ENCODE measurements at places on chromosomes 6 and 20. TPM values are rescaled to one million over a fixed set of nuclear protein-coding genes. Genes with fewer than 3 reads are reported as not detected.

The DNMT3B gene
- polyA plus RNA-seq: 0.82 TPM

The ZNF165 gene
- 5.4 TPM for polyA plus RNA-seq

The SDHAF4 gene
- 14.8 TPM for polyA plus RNA-seq

The RCAN2 gene
- polyA plus RNA-seq: 0.06 TPM

GRCh38 chr6:80939898-80940297, 812.6 kb downstream of the TENT5A start:
- no peak overlapping the region for H3K27ac ChIP-seq
- no peak overlapping the region for H3K4me3 ChIP-seq
- no peak for DNase-seq
- no peaks in the 10 kb centered on the region for H3K36me3 ChIP-seq

GRCh38 chr6:39204646-39205244, 24.5 kb downstream of the KCNK5 start:
- H3K27me3 ChIP-seq: no peaks in the 10 kb centered on the region
- H3K4me1 ChIP-seq: peaks cover 6% of the 10 kb centered on the region
- no peak overlapping the region for H3K27ac ChIP-seq

DNA sequence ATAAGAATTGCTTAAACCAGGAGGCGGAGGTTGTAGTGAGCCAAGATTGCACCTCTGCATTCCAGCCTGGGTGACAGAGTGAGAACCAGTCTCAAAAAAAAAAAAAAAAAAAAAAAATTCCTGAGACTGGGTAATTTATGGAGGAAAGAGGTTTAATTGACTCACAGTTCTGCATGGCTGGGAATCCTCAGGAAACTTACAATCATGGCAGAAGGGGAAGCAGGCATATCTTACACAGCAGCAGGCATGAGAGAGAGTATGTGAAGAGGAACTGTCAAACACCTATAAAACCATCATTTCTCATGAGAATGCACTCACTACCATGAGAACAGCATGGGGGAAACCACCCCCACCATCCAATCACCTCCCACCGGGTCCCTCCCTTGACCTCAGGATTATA, 1.8 kb upstream of the FKBP1A start:
- no peak overlapping the region for H3K27ac ChIP-seq
- no peak overlapping the region for H3K4me3 ChIP-seq
- peaks cover 12% of the 10 kb centered on the region for H3K4me1 ChIP-seq
- H3K27me3 ChIP-seq: no peaks in the 10 kb centered on the region
- DNase-seq: no peak

- no peak for DNase-seq
- no peak overlapping the region for H3K4me3 ChIP-seq
- no peaks in the 10 kb centered on the region for H3K27me3 ChIP-seq
- H3K27ac ChIP-seq: no peak overlapping the region
- H3K4me1 ChIP-seq: peaks cover 9% of the 10 kb centered on the region
Observed at GRCh38 chr6:439641-440167, 48.2 kb downstream of the IRF4 start.

- H3K4me3 ChIP-seq: no peak overlapping the region
- no peak for DNase-seq
- no peaks in the 10 kb centered on the region for H3K4me1 ChIP-seq
- no peaks in the 10 kb centered on the region for H3K36me3 ChIP-seq
Observed at GRCh38 chr6:43915986-43916923, 146.2 kb downstream of the VEGFA start.

- no peaks in the 10 kb centered on the region for H3K4me1 ChIP-seq
- H3K27me3 ChIP-seq: no peaks in the 10 kb centered on the region
- no peak overlapping the region for H3K4me3 ChIP-seq
- no peak for DNase-seq
- no peaks in the 10 kb centered on the region for H3K36me3 ChIP-seq
Observed at GRCh38 chr6:68211242-68211795, 423.8 kb upstream of the ADGRB3 start.

DNA sequence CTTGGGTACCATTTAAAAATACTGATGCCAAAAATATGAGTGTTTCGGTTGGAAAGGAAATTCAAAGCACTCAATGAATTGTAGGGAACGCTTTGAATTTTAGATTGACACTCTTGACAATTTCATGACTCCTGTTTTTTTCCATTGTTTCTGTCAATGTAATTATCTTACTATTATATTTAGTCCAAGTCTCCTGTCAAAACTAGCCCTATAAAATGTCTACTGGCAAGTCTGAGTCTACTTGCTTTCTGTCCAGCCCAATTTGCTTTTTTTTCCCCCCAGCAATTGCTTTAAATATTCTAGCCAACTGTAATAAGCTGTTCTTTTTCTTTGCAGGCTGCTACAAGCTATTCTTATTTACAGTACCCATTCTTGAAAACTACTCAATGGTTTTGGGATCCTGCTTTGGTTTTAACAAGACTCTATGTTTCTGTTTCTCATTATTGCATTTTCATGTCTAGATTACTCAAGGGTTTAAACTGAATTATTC, 1103.9 kb upstream of the GJE1 start:
- H3K27me3 ChIP-seq: no peaks in the 10 kb centered on the region
- H3K36me3 ChIP-seq: no peaks in the 10 kb centered on the region
- DNase-seq: no peak
- H3K4me3 ChIP-seq: no peak overlapping the region
- no peaks in the 10 kb centered on the region for H3K4me1 ChIP-seq

- H3K4me3 ChIP-seq: no peak overlapping the region
- no peaks in the 10 kb centered on the region for H3K4me1 ChIP-seq
- no peaks in the 10 kb centered on the region for H3K36me3 ChIP-seq
Observed at GRCh38 chr6:163260111-163260895, 154.2 kb upstream of the QKI start.

- H3K36me3 ChIP-seq: no peaks in the 10 kb centered on the region
- no peaks in the 10 kb centered on the region for H3K4me1 ChIP-seq
- no peak overlapping the region for H3K27ac ChIP-seq
- H3K4me3 ChIP-seq: no peak overlapping the region
- no peak for DNase-seq
Observed at GRCh38 chr20:2804852-2805688, 4.6 kb upstream of the CPXM1 start.

GRCh38 chr20:4767084-4767483, 45.4 kb downstream of the PRND start:
- DNase-seq: no peak
- H3K27me3 ChIP-seq: no peaks in the 10 kb centered on the region
- H3K27ac ChIP-seq: no peak overlapping the region
- no peak overlapping the region for H3K4me3 ChIP-seq
- no peaks in the 10 kb centered on the region for H3K36me3 ChIP-seq

- no peak for DNase-seq
- no peak overlapping the region for H3K27ac ChIP-seq
- H3K36me3 ChIP-seq: no peaks in the 10 kb centered on the region
- no peak overlapping the region for H3K4me3 ChIP-seq
- no peaks in the 10 kb centered on the region for H3K27me3 ChIP-seq
Observed at GRCh38 chr6:115078555-115078954, 735.7 kb upstream of the HS3ST5 start.

DNA sequence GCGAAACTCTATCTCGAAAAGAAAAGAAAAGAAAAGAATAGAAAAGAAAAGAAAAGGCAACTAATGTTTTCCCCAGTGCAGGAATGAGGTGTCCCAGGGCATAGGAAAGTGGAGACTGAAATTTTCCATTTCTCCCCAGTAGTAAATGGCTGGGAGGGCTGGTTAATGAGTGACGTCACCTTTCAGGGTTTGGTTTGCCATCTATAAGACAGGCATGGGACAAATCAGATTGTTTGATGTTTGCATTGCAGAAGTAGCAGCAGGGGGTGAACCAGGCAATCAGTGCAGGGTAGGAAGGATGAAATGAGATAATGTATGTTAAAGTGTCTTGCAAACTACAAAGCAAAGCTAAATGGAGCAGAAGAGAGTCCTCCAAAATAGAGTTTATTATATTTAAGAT, 533.4 kb downstream of the PKHD1 start:
- no peak overlapping the region for H3K27ac ChIP-seq
- H3K4me3 ChIP-seq: no peak overlapping the region
- no peaks in the 10 kb centered on the region for H3K27me3 ChIP-seq
- H3K4me1 ChIP-seq: no peaks in the 10 kb centered on the region

DNA sequence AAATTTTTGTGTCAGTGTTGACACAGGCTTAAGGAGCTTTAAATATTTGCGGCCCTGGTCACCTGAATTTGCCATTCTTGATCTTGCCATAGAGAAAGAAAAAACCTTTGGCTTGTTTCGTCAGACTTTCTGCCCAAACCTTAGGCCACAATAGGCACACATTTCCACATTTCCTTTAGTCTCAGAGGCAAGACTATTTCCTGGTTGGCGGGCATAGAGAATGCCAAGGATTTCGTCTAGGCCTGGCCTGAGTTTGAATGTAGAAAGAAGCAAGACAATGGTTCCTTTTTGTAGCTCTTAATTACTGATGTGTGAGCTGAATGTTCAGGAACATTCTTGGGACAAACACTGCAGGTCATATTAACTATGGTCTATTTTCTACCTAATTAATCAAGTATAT, 108.1 kb downstream of the TRMT11 start:
- H3K36me3 ChIP-seq: no peaks in the 10 kb centered on the region
- no peaks in the 10 kb centered on the region for H3K4me1 ChIP-seq
- H3K27ac ChIP-seq: no peak overlapping the region
- no peaks in the 10 kb centered on the region for H3K27me3 ChIP-seq
- no peak for DNase-seq
- H3K4me3 ChIP-seq: no peak overlapping the region

DNA sequence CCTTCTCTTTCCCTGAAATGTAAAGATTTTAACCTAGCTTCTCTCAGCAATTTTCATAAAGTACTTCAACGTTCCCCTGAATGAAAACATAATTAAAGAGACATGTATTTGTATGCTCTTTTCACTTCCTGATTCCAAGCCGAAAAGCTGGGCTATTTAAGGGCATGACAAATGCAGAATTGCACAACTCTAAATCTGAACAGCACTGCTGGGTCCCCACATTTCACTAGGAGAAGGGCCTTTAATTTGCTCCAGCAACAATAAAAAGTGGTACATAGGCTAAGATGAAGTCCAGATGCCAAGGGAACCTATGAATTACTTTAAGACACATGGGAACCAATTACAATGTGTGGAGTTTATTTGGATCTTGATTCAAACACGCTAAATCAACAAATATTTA, 42.0 kb downstream of the IRAK1BP1 start:
- H3K4me1 ChIP-seq: no peaks in the 10 kb centered on the region
- H3K27me3 ChIP-seq: no peaks in the 10 kb centered on the region
- no peak overlapping the region for H3K27ac ChIP-seq
- H3K36me3 ChIP-seq: no peaks in the 10 kb centered on the region
- H3K4me3 ChIP-seq: no peak overlapping the region
- no peak for DNase-seq

DNA sequence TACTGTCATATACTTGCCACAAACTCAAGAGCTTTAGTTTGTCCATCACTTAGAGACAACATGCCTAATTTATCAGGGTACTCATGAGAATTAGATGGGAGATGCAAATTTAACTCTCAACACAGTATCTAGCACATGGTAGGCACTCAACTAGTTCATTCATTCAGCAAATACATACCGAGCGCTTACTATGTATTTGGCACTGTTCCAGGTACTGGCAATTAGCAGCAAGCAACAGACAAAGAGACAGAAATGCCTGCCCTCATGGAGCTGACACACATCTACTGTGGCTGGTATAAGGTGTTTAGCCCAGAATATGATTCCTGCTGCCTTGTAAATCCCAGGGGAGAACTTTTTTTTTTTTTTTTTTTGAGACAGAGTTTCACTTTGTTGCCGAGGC, 4.8 kb downstream of the MICAL1 start:
- H3K27me3 ChIP-seq: no peaks in the 10 kb centered on the region
- peaks cover 24% of the 10 kb centered on the region for H3K4me1 ChIP-seq
- H3K36me3 ChIP-seq: peaks cover 10% of the 10 kb centered on the region
- DNase-seq: no peak
- H3K27ac ChIP-seq: no peak overlapping the region

DNA sequence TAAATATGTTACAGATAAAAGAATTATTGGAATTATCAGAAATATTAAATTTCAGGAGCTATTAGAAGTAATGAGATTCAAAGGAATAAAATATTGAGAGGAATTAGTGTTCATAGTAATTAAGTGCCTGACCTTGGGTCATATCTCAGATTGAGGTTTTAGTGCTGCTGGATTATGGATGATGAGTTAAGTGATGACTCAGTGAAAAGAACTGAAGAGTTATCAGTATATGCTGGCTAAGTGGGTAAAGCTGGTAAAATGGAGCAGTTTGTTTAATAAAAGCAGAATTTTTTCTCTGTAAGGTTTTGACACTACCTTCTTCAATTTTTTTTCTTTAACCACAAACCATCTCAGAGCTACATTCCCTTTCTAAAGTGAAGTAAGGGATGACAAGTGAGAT, 206.7 kb downstream of the MANEA start:
- DNase-seq: no peak
- no peak overlapping the region for H3K27ac ChIP-seq
- H3K36me3 ChIP-seq: no peaks in the 10 kb centered on the region
- H3K27me3 ChIP-seq: no peaks in the 10 kb centered on the region
- no peak overlapping the region for H3K4me3 ChIP-seq

DNA sequence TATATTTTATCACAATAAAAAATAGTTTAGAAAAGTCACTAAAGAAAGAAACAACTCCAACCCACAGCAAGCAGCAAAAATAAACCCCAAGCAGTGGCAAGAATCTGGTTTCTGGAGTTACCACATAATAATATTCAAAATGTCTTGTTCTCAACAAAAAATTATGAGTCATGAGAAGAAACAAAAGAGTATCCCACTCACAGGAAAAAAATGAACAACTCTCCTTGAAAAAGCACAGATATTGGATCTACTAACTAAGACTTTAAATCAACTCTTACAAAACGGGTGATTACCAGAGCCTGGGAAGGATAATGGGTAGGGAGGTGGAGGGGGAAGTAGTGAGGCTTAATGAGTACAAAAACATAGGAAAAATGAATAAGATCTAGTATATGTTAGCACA, 425.6 kb downstream of the PLCB1 start:
- no peaks in the 10 kb centered on the region for H3K36me3 ChIP-seq
- no peak overlapping the region for H3K4me3 ChIP-seq
- H3K27ac ChIP-seq: no peak overlapping the region
- DNase-seq: no peak
- no peaks in the 10 kb centered on the region for H3K27me3 ChIP-seq

DNA sequence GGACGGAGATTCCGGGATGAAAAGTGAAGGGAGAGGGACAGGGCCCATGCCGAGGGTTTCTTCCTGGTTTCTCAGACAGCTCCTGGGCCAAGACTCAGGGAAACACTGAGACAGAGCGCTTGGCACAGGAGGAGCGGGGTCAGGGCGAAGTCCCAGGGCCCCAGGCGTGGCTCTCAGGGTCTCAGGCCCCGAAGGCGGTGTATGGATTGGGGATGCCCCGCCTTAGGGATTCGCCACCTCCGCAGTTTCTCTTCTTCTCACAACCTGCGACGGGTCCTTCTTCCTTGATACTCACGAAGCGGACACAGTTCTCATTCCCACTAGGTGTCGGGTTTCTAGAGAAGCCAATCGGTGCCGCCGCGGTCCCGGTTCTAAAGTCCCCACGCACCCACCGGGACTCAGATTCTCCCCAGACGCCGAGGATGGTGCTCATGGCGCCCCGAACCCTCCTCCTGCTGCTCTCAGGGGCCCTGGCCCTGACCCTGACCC, 55.0 kb upstream of the HLA-A start:
- H3K36me3 ChIP-seq: no peaks in the 10 kb centered on the region
- no peaks in the 10 kb centered on the region for H3K27me3 ChIP-seq
- H3K4me1 ChIP-seq: no peaks in the 10 kb centered on the region
- no peak for DNase-seq
